ENCODE measurements at places on chromosomes 2 and 18.
A peak's percentile ranks its signal among the peaks of the same experiment; 100 is the strongest.

DNA sequence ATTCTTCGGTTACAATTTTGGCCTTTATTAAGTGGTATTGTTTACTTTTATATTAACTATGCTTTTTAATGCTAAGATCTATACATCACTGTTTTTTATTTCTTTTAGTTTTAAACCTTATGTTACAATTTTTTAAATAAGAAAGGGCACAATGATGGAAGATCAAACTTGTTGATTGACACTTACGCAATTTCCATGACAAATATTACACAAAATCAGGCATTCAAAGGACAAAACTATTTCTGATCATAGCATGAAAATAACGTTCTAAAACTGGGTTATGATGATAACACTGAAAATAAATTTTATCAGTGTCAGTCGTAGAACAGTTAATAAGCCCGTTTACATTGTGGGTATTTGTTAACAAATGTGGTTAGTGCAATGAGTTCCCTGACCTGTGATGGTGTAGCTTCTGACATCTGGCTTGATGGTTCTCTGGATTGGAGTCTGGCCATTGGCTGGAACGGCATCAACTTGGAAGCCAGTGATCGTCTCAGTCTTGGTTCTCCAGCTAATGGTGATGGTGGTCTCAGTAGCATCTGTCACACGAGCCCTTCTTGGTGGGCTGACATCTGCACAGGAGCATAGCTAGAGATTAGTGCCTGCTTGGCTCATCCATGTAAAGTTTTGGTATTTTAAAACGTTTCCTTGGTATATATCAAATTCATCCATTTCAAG, 59.6 kb downstream of the FN1 start:
- DNase-seq, result no peak

DNA sequence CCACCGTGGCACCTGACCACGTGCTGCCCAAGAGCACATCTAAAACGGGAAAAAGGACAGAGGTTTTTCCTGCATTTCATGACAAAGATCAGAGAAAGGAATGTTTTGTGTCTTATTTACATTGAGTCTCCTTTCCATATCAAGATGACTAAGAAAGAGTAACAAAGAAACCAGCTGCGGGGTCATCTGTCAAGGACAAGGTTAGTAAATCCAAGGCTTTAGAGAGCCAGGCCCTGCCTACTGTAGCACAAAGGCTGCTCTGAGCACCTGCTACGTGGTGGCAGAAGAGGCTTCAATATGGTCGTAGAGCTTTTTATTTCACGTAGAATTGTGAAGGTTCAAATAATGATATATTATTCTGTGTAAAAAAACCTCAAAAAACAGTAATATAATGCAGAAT, 51.0 kb downstream of the PRELID3A start:
- no peak for DNase-seq

- DNase-seq, result no peak
These were observed 64.3 kb downstream of the EDAR start for GRCh38 chr2:108924580-108925251.

DNA sequence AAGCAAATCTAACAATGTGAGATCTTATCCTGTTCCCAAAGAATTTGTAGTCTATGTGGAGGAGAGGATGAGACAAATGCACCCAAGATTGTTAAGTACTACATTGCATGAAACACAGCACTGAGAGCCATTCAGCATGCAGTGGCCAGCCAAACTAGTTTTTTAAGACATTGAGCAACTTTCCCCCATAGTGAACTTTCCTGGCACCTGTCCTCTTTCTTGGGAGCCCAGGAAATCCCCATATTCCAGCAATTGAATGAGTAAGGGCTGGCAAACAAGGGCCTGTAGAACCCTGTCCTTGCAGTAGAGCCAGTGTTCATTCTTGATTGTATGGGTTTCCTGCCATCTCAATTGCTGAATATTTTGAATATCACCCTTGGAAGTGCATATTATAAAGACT, 58.8 kb upstream of the FIGN start:
- DNase-seq, result no peak

DNA sequence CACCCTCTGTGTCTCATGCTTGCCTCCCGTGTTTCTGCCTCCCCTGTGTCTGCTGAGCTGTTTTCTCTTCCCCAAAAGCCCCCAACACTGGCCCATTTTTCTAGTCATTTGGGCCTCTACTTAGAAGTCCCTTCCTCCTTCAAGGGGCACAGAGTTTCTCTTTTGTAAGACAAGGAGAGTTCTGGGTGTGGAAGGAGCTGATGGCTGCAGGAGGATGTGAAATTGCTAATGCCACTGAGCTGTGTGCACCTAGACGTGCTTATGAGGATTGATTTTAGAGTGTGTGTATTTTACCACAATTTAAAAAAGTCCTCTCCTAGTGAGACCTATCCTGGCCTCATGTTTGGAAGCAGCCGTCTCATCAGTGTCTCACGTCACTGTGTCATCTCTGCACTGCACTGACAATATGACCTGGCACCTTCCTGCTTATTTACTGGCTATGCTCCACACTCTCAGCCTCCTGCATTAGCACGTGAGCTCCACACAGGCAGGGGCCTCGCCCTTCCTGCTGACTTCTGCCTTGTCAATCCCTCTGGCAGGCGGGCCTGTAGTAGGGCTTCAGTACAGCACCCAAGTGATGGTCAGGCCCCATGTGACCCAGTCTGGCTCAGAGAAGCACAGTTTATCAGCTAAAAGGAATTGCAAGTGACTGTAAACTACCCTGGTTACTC, 8.0 kb upstream of the MBP start:
- no peak for DNase-seq

- no peak for DNase-seq
These were observed 62.6 kb downstream of the ODC1 start for GRCh38 chr2:10385501-10385900.

- peak; percentile 27 for DNase-seq
These were observed 479 bp downstream of the RAB11FIP5 start for GRCh38 chr2:73112026-73112912.

DNA sequence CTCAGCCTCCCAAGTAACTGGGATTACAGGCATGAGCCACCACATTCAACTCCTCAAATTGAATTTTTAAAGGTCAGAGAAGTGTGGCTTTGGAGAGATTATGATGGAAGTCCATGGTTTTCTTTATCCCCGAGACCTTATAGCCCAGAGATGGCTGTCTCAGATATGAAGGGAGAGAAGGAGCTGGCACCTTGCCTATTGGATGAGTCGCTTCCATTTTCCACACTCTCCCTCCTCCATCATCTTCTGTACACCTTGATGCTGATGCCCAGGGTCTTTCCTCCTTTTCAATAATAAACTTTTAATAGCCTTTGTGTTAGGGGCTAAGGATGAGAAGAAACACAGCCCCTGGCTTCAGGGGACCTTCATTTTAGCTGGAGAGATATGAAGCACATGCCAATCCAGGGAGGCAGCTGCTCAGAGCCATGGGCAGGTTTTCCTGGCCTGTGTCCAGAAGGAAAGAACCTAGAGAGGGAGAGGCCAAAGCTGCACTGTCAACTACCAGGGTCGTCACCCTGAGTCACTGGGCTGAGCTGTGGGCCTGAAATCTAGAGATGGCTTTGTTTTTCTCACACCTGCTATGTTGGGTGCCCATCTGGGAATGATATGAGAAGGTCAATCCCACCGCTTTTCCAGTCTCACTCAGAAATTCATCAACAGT, 146.0 kb upstream of the SERTAD2 start:
- no peak for DNase-seq

- DNase-seq, result no peak
These were observed 1122.7 kb upstream of the PIK3C3 start for GRCh38 chr18:40832362-40832761.

DNA sequence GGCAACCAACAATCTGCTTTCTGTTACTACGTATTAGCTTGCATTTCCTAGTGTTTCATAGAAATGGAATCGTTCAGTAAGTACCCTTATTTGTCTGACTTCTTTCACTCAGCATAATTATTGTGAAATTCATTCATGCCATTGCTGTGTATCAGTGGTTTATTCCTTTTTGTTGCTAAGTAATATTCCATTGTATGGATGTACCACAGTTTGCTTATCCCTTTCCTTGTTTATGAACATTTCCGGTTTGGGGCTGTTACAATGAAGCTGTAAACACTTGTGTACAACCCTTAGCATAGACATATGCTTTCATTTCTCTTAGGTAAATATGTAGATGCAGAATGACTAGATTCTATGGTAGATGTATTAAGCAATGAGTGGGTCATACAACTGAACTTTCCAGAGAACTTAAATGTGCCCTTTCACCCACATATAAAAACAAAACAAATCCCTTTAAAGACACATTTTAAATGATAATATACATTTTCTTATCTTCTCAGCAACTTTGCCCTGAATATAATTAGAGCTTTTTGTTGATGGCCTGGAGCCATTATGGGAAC, 21.9 kb downstream of the FER1L5 start:
- DNase-seq, result no peak

GRCh38 chr2:75055820-75056675, 97.6 kb downstream of the POLE4 start:
- no peak for DNase-seq

- DNase-seq, result no peak
These were observed 749.5 kb downstream of the RNF144A start for GRCh38 chr2:7666596-7667259.

- DNase-seq, result no peak
These were observed 46.2 kb downstream of the PARD6G start for GRCh38 chr18:80200932-80201672.

DNA sequence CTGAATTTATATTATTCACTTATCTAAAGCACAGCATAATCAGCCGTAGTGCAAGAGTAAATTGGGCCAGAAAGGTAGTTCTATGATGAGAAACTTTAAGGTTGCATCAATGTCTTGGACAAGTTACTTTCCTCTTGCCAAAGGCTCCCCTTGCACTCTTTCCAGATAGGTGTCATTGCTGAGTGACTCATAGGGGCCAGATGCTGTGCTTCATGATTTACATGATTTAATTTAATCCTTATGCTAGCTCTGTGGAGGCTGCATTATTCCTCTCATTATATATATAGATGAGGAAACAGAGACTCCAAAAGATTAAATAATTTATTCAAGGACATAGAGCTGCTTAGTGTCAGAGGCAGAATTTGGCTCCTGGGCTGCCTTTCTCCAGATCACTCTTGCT, 5.0 kb downstream of the CFAP221 start:
- DNase-seq, result no peak

DNA sequence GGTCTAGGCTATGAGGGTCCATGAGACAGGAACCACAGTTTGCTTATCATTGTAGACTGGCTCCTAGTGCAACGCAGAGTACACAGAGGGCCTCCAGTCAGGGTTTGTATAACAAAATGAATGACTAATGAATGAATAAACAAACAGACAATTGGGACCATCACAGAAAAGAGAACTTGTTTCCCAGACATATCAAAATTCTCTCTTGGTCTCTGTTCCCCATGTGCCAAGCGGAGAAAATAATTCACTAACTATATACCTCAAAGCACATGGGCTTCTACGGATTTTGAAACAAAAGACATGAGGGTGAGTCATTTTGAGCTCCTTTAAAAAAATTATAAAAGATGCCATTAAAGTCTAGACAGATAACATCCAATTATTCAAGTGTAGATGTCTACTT, 28.0 kb downstream of the INO80C start:
- DNase-seq, result no peak

GRCh38 chr2:43569921-43570320, 25.9 kb downstream of the THADA start:
- no peak for DNase-seq

DNA sequence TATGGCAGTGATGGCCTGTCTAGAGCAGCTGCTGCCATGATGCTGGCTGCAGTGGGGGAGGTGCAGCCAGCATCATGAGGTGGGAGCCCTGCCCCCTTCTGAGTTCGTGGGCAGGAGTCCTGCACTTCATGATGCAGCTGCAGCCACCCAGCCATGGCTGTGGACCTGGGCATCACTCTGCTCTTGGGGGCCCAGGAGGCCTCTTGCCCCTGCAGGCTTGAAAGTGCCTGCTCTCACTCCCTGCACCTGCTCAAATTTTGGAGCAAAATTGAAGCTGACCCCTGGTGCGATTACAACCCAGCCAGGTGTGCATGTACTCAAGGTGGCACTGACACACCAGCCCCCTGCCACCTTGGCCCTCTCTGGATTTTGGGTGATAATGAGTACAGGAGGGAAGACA, 712.9 kb downstream of the NUP35 start:
- no peak for DNase-seq

GRCh38 chr2:120988700-120989511, 253.2 kb downstream of the GLI2 start:
- no peak for DNase-seq

DNA sequence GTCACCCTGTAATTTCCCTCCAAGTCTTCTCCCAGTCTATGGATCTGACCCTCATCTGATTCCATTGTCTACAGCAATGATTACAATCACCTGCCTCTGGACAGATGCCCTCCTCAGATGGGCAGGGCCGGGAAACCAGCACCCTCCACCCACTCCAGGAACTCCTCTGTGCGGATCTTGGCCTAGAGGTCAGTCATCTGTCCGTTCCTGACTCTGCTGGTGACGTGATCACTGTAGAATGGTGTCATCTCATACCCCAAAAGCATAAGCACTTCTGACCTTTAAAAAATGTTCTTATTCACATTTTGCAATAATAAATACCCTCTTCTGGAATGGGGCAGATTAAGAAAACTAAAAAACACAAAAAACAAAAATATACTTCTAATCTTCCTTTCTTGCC, 29.5 kb upstream of the BZW1 start:
- no peak for DNase-seq

DNA sequence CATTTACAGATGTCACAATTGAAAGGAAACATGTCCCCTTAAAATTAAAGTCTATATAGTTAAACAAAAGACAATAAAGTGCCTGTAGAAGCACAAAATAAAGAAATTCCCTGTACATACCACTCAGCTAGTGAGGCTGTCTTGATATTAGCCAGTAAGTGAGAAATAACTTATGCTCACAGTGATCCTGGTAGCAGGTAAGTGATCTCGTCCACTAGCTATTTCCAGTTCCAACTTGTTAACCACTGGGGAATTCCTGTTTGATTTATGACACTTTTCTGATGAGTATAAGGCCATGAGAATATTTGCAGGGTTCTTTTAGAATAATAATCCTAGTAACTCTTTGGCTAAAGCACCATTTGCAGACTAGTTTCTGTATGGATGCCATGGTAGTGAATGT, 127.9 kb upstream of the PGAP1 start:
- no peak for DNase-seq

DNA sequence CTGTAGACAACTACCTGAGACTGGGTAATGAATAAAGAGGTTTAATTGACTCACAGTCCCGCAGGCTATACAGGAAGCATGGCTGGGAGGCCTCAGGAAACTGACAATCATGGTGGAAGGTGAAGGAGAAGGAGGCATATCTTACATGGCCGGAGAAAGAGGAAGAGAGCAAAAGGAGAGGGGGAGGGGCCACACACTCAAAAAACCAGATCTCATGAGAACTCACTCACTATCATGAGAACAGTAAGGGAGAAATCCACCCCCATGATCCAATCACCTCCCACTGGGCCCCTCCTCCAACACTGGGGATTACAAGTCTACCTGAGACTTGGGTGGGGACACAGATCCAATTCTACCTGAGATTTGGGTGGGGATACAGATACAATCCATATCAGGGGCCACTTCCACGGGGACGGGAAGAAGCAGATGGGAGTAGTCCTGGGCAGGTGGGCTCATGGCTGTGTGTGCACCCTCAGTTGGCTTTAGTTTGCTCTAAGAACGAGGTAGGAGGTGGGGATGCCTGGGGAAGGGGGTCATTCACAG, 9.9 kb downstream of the MAB21L4 start:
- DNase-seq, result no peak

GRCh38 chr18:68397241-68398035, 317.5 kb downstream of the TMX3 start:
- no peak for DNase-seq

Measured in left kidney (tissue), 8 donors.